ENCODE measurements at places on chromosomes 3 and 15.

DNA sequence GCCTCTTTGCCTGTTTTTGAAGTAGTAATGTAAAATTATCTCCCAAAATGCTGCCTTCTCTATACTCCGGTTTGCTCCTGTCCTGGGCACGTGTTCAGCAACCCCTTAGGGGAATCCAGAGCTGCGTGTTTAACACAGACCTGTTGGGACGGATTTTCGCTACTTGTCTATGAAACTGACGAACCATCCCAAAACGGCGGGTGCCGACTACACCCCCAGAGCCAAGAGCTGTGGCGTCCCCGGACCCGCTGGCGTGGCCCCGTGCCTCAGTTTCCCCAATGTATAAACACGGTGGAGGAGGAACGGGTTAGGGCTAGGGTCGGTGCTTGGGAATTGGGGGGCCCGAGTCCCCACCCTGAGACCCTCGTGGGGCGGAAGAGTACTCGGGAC, 473 bp downstream of the FHIT start:
- no peak for DNase-seq

- DNase-seq, result no peak
These were observed 91.6 kb downstream of the MESD start for GRCh38 chr15:80898040-80898439.

- no peak for DNase-seq
These were observed 34.8 kb upstream of the RAB6B start for GRCh38 chr3:133930341-133930933.

DNA sequence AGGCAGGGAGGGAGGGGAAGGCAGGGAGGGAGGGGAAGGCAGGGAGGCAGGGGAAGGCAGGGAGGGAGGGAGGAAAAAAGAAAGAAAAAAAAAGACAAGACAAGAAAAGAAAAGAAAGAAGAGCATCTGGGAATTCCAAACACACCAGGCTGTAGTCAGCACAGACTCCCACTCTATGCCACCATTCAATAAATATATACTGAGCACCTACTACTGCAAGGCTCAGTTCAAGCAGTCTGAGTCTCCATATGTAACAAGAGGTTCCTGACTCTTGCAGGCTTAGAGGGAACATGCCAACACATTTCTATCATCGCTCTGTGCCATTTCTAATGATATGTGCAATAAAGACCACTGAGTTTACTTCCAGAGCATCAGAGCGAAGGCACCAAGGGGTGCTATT, 47.7 kb downstream of the ANXA2 start:
- DNase-seq, result no peak

DNA sequence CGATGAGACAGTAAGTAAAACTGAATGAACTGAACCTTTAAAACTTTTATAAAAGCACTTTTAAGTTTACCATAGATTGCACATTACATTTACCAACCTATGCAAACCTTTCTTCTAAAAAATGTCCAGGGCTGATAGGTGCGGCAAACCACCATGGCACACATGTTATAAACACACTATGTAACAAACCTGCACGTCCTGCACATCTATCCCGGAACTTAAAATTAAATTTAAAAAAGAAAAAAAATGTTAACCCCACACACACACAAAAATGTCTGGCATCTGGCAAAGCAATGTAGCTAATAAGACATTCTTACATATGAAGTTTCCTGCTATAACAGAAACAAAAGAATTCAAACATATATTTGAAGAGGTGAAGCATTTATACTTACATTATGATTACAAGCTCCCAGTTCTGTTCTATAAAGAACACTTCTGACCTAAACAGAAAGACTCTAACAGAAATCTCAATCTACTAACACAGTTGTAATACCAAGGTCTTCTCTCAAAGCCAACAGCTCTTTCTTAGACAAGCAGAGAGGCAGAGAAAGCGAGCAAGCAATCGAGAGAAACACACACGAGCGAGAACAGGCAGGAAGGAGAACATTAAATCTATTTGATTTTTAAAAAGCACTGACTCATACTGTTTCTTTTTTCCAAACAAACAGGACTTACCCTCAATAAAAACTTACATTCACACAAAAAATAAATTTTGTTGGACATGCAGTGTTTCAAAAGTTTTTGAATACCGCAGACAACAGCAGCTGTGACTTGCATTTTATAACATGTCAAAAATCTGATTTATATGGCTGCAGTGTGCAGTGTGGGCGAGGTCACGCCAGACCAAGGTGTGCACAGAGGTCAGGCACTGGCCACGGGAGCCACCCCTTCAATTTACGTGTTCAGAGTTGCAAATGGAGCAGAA, at the start of gene NRG4:
TSS of gene NRG4 (minus strand) at position 798 of the 925 bp plus-strand sequence. CDS start 1,194 bp downstream, outside the sequence.
- no peak for DNase-seq

- DNase-seq, result no peak
These were observed 43.9 kb downstream of the HEG1 start for GRCh38 chr3:125011941-125012340.

DNA sequence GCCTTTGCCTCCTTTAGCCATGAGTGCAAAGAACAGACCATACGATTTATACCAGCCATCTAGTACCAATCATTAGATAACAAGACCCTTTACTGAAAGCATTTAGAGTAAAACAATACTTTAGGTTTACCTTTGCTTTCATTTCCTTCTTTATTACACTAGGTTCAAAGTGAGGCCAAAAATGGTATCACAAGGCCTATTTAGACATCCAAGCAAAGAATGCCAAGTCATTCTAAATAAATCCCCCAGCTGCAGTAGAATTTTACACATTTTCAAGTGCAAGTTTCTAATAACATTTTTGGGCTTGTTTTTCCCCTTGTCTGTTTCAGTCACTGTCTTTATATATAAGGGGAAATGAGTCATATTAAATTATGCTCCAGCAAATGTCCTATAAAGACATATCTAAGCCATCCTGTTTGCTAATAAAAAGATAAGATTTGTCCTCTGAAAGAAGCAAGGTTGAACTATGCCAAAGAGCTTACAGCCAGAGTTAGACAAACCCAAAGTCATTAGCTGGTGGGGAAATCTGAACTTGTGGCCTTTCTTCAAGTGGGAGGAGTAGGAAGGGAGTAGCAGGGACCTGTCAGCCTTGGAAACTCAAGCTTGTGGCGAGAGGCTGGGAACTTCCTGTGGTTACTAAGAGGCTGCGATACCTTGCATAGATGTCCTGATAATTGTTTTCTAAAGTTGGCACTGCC, 232.7 kb downstream of the MECOM start:
- no peak for DNase-seq

DNA sequence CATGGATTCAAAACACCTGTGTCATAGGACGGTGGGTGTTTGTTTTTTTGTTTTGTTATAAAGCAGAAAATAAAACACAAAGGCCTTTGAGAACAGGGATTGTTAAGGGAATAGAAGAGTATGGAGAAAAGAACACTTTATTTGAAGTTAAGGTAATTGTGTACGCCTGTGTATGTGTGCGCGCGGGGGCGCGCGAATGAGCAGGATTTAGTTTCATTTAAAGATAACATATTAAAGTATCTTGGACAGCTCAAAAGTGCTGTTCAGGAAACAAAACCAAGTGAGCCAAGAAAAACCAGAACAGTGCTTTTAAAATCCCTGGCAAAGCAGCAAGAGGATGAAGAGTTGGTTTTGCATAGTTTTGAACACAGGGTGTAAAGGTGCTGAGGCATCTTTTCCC, 1.9 kb downstream of the CPNE4 start:
- DNase-seq, result no peak

DNA sequence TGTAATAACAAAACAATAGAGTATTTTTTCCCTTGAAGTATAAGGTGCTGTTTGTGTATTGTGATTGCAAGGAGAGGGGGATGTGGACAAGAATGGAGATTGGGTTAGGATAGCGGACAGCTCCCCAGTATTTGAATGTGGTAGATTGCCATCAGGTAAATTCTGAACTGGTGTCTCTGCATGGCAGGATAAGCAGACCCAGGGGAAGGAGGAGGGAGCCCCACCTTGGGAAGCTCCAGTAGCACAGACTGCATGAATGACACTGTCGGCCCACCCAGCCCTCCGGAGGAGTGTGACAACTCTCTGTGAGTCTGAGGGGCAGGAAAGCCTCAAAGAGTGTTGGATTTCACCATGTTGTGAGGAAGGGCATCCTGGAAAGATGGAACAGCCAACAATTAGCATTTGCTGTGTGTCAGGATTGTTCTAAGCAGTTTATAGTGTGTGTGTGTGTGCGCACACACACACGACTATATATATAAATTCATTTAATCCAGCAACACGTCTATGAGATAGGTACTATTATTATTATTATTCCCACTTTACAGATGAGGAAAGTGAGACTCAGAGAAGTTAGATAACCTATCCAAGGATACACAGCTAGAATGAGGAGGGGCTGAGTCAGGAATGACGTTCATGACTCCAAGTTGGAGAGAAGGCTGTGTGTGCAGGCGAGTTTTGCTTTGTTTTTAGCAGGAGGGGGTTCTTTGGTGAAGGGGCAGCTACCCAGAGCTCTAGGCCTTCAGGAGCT, 63.4 kb upstream of the LCTL start:
- DNase-seq, result no peak

- no peak for DNase-seq
These were observed 41.3 kb downstream of the CDAN1 start for GRCh38 chr15:42695527-42696071.

- peak; percentile 69 for DNase-seq
These were observed 624 bp downstream of the AKAP13 start for GRCh38 chr15:85380812-85381642.

All from activated CD4-positive, CD25-positive, alpha-beta regulatory T cell treated with anti-CD3 and anti-CD28 coated beads, Interleukin-2, amount 50 U/mL, for 72 hours (primary cell).